ENCODE measurements at places on chromosomes 3 and 15.

DNA sequence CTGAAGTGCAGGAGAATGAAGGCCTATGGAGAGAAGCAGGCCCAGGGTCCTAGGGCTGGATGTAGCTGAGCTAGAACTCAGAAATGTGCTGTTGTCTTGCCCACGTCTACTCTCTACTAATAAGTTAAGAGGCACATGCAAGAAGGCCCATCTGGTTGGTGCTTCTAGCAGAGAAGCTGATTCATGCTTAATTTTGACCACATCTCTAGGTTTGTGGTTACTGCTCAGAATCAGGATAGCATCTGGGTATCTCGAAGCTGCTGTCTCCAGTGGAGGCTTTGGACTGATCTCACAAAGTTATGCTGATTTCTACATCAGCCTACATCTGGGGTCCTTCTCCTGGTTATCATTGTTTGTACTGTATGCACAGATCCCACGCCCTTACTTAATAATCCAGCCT is 87.3 kb downstream of the CACNA1D start:
- DNase-seq: no peak

DNA sequence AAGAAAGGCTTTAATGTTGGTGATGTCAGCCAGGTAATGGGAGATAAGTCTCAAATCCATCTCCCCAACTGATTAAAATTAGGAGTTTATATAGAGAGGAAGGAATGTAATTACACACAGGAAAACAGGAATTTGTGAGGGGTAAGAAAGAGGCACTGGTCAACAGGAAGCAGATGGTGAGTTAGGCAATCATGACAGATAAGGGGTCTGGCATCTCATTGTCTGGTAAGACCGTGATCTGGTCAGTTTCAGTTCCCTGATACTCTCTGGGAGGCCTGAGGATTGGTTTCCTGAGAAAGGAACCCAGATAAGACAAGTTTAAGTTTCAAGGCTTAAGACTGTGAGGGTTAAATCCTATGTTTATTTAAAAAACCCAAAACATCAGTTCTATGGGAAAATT is 414.7 kb upstream of the ARRDC4 start:
- no peak for DNase-seq

- no peak for DNase-seq
These were observed at the start of gene CXCR6 for GRCh38 chr3:45943207-45943846. CXCR6 (plus strand) TSS chr3:45943464; CDS start chr3:45946482, 3,018 bp downstream.

GRCh38 chr3:129607391-129608068 is 1.1 kb upstream of the PLXND1 start:
- no peak for DNase-seq

DNA sequence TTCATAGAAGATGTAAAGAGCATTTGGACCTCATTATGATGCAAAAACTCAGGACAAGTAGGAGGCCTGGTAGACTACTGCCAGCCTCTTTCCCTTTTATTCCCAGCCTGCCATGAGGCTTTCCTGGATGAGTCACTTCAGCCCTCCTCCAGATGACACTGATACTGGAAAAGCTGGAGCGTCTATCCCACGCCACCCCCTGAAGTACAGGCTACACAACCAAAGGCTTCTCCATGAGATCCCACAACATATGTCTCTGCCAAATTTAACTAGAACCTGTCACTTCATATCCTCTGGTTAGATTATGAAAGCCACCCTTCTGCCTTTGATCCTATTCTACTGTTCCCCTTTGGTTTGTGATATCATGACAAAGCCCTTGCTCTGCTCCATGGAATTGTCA is 56.1 kb upstream of the CPNE4 start:
- no peak for DNase-seq

DNA sequence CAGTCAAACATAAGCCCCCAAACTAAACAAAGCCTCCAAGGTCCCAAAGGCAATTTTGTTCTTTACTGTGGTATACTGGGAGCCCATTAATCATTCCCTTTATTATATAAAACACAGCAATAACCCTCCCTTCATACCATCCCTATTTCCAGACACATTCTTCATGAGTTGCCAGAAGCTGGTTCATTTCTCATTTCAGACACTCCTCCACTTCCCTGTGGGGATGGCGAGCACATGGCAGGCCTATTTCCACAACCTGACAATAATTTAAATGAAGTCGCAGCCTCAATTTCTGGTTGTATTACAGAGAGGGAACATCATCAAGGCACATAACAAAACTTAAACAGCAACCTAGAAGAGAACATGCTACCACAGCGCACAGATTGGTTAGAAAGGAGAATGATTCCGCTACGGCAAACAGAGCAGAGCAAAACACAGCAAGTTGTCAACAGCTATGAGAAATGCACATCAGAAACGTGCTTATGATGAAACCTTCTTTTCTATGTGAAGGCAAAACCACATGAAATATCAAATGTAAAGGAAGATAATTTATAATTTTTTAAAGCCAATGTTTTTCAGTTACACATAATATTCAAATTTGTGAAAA is 63.3 kb upstream of the ARHGEF3 start:
- no peak for DNase-seq

DNA sequence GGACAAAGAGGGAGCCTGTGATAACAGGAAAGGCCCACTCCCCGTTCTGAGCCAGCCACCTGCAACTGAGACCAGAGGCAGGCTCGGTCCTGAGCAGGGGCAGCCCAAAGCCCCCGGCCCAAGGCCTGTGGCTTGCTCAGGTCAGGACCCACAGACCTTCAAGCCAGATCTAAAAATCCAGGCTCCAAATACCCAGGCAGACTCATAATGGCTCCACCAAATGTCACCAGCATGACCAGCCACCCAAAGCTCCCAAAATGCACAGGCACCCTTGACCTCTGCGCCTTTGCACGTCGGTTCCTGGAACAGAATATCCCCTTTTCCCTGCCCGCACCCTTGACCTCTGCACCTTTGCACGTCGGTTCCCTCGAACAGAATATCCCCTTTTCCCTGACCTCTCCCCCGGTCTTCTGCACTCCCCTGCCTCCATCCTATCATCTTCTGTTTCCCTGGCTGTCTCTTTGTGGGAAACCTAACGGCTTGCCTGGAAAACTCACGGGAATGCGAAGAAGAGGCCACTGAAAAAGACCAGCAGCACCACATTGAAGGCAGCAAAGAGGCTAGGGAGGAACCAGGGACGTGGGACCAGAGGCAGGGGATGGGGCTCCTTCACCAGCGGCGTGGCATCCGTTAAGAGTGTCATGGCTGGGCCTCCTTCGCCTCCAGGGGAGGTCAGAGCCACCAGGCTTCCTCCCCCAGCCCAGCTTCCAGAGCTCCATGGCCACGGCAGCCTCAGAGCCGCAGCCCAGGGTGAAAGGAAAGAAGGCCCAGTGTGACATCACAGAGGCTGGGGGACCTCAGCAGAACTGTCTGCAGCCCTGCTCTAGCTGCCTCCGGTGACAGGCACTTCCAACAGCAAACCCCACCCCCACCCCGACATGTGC is at the start of gene ZDHHC19:
Gene ZDHHC19, minus strand, starts transcription at position 728 of the 884 bp plus-strand sequence. Its CDS starts 85 bp downstream, at position 643.
- DNase-seq: no peak

- no peak for DNase-seq
These were observed 952.5 kb upstream of the SEMA6D start for GRCh38 chr15:46764851-46765250.

- DNase-seq: no peak
These were observed 63.1 kb downstream of the FOXP1 start for GRCh38 chr3:71520161-71521020.

DNA sequence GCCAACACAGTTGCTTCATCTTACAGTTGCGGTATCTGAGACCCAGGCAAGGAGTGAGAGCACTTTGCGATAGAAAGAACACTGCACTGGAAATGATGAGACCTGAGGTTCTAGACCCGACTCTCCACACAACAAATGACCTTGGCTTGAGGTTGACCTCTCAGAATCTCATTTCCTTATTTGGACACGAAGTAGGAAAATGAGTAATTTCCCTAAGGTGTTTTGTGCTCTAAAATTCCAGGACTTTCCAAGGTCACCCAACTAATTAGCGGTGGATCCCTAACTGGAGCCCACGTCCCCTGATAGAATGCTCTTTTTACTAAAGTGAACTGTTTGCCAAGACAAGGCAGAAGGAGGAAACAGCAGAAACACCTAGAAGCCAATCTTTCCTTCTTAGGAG is 26.7 kb upstream of the FBN1 start:
- DNase-seq: no peak

- no peak for DNase-seq
These were observed 175.8 kb upstream of the STT3B start for GRCh38 chr3:31356941-31357340.

GRCh38 chr3:194101592-194102432 is 34.1 kb upstream of the HES1 start:
- DNase-seq: no peak

DNA sequence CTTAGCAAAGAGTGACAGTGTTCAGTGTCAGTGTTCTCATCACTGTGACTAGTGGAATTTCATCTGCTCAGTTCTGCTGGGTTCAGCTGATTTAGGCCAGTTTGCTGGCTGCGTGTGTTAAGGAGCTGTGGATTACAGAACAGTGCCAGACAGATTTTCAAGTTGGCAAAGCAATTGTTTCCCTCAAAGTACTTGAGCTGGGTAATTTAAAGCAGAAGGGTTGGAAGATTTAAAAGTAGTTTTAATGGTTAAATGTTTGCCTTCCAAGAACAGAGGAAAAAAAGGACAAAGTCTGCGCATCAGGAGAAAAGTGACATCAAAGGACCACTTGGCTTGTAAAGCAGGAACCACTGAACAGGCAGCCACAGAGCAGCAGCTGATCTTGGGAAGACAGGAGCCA is 8.7 kb downstream of the ESYT3 start:
- DNase-seq: no peak

GRCh38 chr3:46866720-46867549 is 3.7 kb upstream of the MYL3 start:
- peak; percentile 85 for DNase-seq

DNA sequence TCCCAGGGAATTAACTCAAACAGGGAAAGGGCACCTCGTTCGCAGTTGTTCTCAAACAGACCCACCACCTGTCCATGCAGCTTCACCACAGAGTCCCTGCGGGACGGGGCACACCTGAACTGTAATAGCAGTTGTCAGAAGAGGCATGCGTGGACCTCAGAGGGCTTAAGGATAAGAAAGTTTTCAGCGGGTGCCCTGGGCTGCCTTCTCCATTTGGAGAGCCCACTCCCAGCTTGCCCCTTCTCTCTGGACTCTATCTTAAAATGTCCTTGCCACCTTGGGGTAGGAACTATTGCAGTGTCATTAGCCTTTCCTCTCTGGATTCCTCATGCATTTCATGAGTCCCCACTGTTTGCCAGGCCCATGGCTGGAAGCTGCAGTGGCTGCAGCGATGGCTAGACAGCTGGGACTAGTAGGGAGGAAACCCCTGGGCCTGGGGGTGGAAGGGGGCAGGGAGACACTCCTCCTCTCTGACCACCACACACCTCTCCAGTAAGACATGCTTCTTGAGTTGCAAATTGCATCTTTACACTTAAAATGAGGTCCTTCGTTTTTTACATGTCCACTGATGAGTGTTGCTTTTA is 33.5 kb downstream of the PDIA5 start:
- DNase-seq: no peak

- DNase-seq: no peak
These were observed 89.5 kb upstream of the MANF start for GRCh38 chr3:51295625-51296024.

Measured in AG08396 (cell line).